ENCODE measurements at places on chromosomes 12 and 14.

DNA sequence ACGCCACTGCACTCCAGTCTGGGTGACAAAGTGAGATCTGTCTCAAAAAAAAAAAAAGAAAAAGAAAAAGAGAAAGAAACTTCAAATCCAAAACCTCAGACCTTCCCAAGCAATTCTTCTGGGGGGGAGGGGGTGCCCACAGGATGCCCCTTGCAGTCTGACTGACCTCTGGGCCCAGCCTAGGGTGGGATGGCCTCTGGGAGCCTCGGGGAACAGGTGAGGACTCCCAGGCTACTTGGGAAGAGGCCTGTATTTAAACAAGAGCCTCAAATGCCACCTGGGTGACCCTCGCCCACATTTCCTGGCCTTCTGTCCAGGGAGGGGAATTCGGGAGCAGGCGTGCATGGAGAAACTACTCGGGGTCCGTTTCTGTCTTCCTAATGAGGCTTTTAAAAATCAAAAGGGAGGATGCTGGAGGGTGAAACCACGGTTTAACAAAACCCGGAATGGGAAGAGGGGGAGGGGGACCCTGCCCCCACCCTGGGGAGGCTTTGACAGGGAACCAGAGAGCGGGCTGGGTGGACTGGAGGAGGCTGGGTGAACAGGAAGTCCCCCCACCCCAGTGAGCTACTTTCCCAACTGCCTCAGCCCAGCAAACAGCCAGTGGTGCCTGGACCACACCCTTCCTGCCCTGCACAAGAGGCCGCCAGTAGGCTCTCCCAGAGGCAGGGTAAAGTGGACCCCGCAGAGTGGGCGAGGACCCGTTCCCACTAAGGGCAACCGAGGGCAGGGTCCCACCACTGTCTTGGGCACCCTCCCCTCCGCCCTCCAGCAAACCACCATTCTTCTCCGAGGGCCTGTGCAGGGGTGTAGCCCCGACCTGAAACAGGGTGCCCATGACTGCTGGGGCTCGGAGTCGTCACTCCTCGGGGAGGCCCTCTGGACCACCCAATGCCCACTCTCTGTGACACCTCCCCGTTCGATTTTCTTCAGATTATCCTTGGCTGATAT lies 1.5 kb upstream of the FBRSL1 start:
- peaks cover 56% of the 10 kb centered on the region for H3K27me3 ChIP-seq
- peaks cover 19% of the 10 kb centered on the region for H3K4me1 ChIP-seq
- H3K27ac ChIP-seq = no peak overlapping the region
- peak overlapping the region; percentile 56 for H3K4me3 ChIP-seq

- no peak overlapping the region for H3K4me3 ChIP-seq
- no peaks in the 10 kb centered on the region for H3K4me1 ChIP-seq
- no peaks in the 10 kb centered on the region for H3K36me3 ChIP-seq
- H3K27ac ChIP-seq = no peak overlapping the region
These were observed 188.3 kb downstream of the DAD1 start for GRCh38 chr14:22400655-22401259.

DNA sequence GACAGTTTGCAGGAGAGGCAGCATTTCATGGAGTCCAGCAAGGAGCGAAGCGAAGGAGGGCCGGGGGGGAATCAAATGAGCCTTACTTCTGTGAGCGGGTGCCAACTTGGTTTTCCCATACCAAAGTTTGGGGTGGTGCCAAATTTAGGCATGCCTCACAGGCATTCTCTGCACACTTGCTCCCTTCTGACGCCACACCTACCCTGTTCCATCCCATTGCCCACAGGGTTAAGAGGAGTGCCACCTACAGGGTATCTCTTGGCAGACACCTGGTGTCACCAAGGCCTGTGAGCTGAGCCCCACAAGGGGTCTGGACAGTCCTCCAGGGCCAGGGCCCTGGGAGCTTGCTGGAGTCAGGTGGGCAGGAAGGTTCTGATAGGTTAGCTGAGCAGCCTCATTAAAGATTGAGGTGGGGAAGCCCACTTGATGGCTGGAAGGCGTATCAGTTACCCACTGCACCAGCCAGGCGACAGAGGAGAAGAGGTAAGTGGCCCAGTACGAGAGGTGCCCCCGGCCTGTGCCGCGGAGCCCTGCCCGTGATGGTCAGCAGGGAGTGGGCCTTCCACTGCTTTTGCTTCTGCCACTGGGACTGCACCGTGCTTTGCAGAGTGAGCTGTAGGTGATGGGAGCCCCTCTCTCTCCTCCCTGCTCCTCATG lies 45.2 kb downstream of the DEGS2 start:
- no peak for DNase-seq
- H3K36me3 ChIP-seq = no peaks in the 10 kb centered on the region
- H3K27me3 ChIP-seq = no peaks in the 10 kb centered on the region
- H3K4me1 ChIP-seq = no peaks in the 10 kb centered on the region

DNA sequence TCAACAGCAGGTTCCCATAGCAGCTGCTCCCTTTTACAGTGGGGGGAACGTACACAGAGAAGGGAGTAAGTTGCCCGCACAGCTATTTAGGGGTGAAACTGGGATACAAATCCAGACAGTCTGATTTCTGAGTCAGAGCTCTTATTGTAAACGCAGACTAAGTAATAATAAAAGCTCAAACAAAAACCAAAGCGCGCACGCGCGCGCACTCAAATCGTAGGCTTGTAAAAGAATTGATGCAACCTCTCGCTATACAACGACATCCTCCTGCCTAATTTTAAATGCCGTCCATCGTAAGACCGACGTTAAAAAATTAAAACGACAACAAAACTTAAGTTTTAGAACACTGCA lies 747 bp upstream of the DACT1 start:
- H3K27ac ChIP-seq = peak overlapping the region; percentile 71
- H3K36me3 ChIP-seq = peaks cover 13% of the 10 kb centered on the region
- H3K4me3 ChIP-seq = peak overlapping the region; percentile 84
- H3K4me1 ChIP-seq = peaks cover 68% of the 10 kb centered on the region

DNA sequence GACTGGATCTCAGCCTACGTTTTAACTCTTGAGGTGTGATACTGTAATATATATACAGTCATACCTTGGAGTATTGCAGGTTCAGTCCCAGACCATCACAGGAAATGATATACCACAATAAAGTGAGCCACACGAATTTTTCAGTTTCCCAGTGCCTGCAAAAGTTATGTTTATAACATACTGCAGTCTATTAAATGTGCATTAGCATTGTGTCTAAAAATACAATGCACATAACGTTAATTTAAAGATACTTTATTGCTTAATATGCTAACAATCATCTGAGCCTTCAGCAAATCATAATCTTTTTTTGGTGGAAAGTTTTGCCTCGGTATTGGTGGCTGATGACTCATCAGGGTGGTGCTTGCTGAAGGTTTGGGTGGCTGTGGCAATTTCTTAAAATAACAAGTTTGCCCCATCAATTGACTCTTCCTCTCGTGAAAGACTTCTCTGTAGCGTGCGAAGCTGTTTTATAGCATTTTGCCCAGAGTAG lies 18.9 kb downstream of the PYROXD1 start:
- no peaks in the 10 kb centered on the region for H3K27me3 ChIP-seq
- H3K27ac ChIP-seq = no peak overlapping the region
- no peaks in the 10 kb centered on the region for H3K4me1 ChIP-seq
- peaks cover 8% of the 10 kb centered on the region for H3K36me3 ChIP-seq
- no peak for DNase-seq

- DNase-seq = no peak
- H3K4me1 ChIP-seq = peaks cover 15% of the 10 kb centered on the region
- H3K36me3 ChIP-seq = no peaks in the 10 kb centered on the region
- H3K4me3 ChIP-seq = no peak overlapping the region
- peak overlapping the region; percentile 1 for H3K27ac ChIP-seq
These were observed 19.9 kb downstream of the CDKN1B start for GRCh38 chr12:12736759-12737676.

GRCh38 chr12:121797937-121798786 lies 4.7 kb upstream of the RHOF start:
- peaks cover 49% of the 10 kb centered on the region for H3K4me1 ChIP-seq
- H3K36me3 ChIP-seq = peaks cover 15% of the 10 kb centered on the region
- H3K4me3 ChIP-seq = peak overlapping the region; percentile 67
- H3K27ac ChIP-seq = peak overlapping the region; percentile 92

DNA sequence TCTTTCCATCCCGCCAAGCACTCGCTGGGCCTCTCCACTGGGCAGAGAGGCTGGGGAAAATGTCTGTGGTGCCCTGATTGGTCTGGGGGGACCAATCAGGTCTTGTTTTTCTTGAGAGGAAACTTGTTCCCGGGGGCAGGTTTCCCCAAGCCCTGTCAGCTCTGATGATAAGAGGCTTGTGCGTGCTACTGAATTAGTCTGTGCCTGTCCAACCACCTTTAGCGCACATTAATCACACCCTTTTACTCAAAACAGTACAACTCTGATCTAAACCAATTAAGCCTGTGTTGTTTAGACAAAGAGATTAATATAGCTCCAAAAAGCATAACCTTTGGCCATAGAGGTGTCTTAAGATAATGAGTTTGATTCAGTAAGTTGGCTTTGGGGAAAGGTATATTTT lies 580.4 kb downstream of the VRK1 start:
- H3K4me3 ChIP-seq = no peak overlapping the region
- peaks cover 43% of the 10 kb centered on the region for H3K27me3 ChIP-seq
- H3K27ac ChIP-seq = no peak overlapping the region
- H3K4me1 ChIP-seq = peaks cover 54% of the 10 kb centered on the region
- no peaks in the 10 kb centered on the region for H3K36me3 ChIP-seq
- DNase-seq = no peak

DNA sequence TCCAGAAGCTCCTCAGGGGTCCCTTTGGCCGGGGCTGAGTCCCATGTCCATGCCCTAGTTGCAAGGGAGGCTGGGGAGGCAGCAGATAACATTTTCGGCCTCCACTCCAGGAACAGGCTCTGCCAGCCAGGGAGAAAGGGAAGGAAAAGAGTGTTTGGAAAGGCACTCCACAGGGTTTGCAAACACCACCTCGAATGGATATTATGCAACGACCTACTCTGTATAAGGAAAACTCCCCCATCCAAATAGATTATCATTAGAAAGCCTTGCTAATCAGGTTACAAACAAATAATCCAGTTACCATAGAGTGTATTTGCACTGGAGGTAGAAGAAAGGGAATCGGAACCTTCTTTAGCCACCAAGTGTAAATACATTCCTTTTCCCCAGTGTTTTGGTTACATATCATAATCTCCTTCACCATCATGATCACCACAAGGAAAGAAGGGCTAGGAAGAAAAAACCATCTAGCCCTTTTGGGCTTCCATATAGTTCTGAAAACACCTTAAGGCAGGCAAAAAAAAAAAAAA lies 40.4 kb downstream of the TMCC3 start:
- no peak overlapping the region for H3K27ac ChIP-seq
- peaks cover 32% of the 10 kb centered on the region for H3K36me3 ChIP-seq
- peaks cover 15% of the 10 kb centered on the region for H3K4me1 ChIP-seq
- H3K27me3 ChIP-seq = peaks cover 8% of the 10 kb centered on the region

GRCh38 chr14:63709589-63709988 lies 18.3 kb downstream of the SGPP1 start:
- no peak overlapping the region for H3K4me3 ChIP-seq
- no peak for DNase-seq
- no peaks in the 10 kb centered on the region for H3K27me3 ChIP-seq
- peaks cover 5% of the 10 kb centered on the region for H3K36me3 ChIP-seq

DNA sequence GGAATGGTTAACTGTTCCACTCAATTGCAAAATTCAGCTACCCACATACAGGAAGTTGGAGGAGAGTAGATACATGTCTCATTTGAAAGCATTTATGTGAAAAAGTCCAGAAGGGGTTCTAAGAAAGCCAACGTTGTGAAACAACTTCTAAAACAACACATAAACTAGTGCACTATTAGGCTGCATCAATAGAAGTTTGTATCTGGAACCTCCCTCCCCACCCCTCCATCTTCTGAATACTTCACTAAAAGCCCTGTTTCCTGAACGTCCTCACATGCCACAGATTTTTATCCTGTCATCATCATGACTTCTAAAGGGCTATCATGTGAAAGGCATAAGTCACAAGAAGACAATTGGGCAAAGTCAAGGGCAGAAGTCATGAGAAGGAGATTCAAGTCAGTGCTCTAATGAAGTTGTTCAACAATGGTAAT lies 5.5 kb downstream of the KRT79 start:
- H3K4me1 ChIP-seq = peaks cover 7% of the 10 kb centered on the region
- DNase-seq = no peak

DNA sequence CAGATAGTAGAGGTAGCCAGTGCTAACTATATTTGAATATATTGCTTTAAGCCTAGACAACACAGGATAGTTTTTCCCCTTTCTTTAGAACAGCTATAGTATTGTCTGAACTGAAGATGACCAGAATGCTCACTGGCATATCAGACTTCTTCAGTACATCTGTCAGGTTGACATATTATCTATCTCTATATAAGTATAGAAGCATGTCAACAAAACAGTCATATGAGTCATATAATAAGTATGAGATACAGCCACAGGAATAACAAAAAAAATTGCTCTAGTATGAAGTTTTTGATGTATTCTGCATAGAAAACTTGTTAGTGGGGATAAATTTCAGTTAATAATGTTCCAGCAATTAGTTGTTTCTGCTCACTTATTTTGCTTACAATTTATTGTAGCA lies 767.7 kb downstream of the LRFN5 start:
- no peaks in the 10 kb centered on the region for H3K4me1 ChIP-seq
- no peaks in the 10 kb centered on the region for H3K36me3 ChIP-seq
- H3K27me3 ChIP-seq = peaks cover 4% of the 10 kb centered on the region
- H3K27ac ChIP-seq = no peak overlapping the region
- no peak overlapping the region for H3K4me3 ChIP-seq
- DNase-seq = no peak

- peaks cover 83% of the 10 kb centered on the region for H3K4me1 ChIP-seq
- DNase-seq = peak; percentile 71
- peaks cover 3% of the 10 kb centered on the region for H3K27me3 ChIP-seq
- H3K36me3 ChIP-seq = no peaks in the 10 kb centered on the region
These were observed 9.0 kb downstream of the TPH2 start for GRCh38 chr12:71947645-71948105.
